Neural crest cell (in vitro differentiated cells): ENCODE measurements at places on chromosomes 4 and X. TPM values are rescaled to one million over a fixed set of nuclear protein-coding genes. Genes with fewer than 3 reads are reported as not detected.

DNA sequence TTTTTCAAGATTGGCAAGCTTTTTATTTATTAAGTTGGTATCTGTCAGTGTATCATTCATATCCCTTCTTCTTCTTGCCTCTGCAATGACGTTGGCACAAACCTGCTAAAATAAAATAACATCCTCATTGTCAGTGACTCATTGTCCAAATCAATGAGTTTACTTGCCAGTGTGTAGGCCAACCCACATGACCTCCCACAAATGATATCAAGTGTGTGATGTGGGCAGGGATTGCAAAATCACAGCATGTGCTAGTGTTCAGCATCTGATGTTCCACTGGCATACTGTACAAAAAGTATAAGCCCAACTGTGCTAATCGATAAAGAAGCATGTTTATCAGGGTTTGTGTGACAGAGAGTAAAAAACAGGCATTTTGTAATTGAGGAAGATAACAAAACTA is 25.5 kb downstream of the GPAT3 start:
- no peaks in the 10 kb centered on the region for H3K27me3 ChIP-seq
- no peak overlapping the region for H3K27ac ChIP-seq
- H3K4me1 ChIP-seq = no peaks in the 10 kb centered on the region
- H3K36me3 ChIP-seq = no peaks in the 10 kb centered on the region

DNA sequence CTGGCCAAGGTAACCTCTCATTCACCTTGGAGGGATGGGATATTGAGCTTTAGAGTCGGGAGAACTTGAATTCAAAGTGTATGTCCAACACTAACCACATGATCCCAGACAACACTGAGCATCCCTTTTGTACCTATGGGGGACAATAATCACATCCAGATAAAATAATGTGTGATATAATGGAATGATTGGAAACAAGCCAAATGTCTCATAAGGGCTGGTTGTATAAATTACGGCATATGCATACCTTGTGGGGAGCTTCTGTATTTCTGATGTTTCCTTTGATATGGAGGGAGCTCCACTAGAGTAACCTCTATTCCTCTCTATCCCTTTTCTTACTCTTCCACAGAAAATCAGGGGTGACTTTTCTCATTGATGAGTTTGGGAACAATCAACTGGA is 40.7 kb upstream of the LDB2 start:
- no peaks in the 10 kb centered on the region for H3K4me1 ChIP-seq
- no peaks in the 10 kb centered on the region for H3K27me3 ChIP-seq
- H3K4me3 ChIP-seq = no peak overlapping the region
- H3K27ac ChIP-seq = no peak overlapping the region
- DNase-seq = no peak

DNA sequence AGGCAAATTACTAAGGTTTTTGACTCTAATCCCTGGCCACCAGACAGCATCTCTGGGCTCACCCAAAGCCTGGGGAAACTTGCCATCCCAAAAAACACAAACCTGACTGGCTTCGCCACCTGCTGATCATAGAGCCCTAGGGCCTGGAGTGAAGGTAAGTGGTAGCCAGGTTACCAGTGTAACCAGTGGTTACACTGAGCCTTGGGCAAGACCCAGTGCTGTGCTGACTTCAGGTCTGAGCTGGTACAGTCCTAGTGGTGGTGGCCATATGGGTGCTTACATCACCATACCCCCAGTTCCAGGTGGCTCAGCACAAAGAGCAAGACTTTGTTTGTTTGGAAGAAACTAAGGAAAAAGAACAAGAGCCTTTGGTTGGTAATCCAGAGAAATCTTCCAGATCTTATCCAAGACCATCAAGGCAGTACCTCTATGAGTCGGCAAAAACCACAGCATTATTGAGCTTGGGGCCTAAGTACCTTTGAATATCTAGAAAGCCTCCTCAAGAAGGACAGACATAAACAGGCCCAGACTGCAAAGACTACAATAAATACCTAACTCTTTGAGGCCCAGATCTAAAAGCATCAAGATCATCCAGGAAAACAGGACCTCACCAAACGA is 13.7 kb downstream of the MED14 start:
- H3K4me3 ChIP-seq = no peak overlapping the region
- no peak for DNase-seq
- no peaks in the 10 kb centered on the region for H3K4me1 ChIP-seq
- peaks cover 31% of the 10 kb centered on the region for H3K36me3 ChIP-seq

DNA sequence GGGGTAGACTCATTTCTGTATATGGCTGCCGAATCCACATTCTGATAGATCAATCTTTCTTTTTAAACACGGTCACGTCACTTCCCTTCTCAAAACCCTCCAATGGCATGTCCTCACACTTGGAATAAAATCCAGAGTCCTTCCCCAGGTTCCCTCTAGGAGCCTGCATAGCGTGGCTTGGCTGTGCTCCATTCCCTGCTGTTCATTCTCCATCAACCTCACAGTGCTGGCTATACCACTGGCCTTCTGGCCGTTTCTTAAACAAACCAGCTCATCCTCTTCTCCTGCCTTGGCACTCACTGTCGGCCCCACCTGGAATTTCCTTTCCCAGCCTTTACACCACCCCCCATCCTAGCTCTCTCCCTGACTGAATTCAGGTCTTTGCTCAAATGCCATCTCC is 77.1 kb downstream of the RBM47 start:
- no peaks in the 10 kb centered on the region for H3K36me3 ChIP-seq
- DNase-seq = no peak
- no peak overlapping the region for H3K4me3 ChIP-seq

- H3K27ac ChIP-seq = no peak overlapping the region
- no peak for DNase-seq
- H3K27me3 ChIP-seq = no peaks in the 10 kb centered on the region
- no peaks in the 10 kb centered on the region for H3K4me1 ChIP-seq
Measured at GRCh38 chrX:86210772-86211171, 62.5 kb downstream of the DACH2 start.

The GUCY1B1 gene
- 6.1 and 6.7 TPM in 2 replicates for total RNA-seq

The PLP1 gene
- total RNA-seq = 265 and 288 TPM in 2 replicates

The POF1B gene
- not detected in 2 replicates for total RNA-seq

GRCh38 chr4:19993242-19993641 is 258.5 kb upstream of the SLIT2 start:
- no peaks in the 10 kb centered on the region for H3K4me1 ChIP-seq
- no peak overlapping the region for H3K27ac ChIP-seq
- no peaks in the 10 kb centered on the region for H3K36me3 ChIP-seq
- no peak overlapping the region for H3K4me3 ChIP-seq
- DNase-seq = no peak

GRCh38 chrX:147635186-147635585 is 276.5 kb upstream of the FMR1 start:
- no peaks in the 10 kb centered on the region for H3K4me1 ChIP-seq
- H3K27me3 ChIP-seq = no peaks in the 10 kb centered on the region
- no peak for DNase-seq

The GAGE13 gene
- not detected in 2 replicates for total RNA-seq

The IQCM gene
- not detected in 2 replicates for total RNA-seq

The MAGEB1 gene
- not detected in 2 replicates for total RNA-seq

DNA sequence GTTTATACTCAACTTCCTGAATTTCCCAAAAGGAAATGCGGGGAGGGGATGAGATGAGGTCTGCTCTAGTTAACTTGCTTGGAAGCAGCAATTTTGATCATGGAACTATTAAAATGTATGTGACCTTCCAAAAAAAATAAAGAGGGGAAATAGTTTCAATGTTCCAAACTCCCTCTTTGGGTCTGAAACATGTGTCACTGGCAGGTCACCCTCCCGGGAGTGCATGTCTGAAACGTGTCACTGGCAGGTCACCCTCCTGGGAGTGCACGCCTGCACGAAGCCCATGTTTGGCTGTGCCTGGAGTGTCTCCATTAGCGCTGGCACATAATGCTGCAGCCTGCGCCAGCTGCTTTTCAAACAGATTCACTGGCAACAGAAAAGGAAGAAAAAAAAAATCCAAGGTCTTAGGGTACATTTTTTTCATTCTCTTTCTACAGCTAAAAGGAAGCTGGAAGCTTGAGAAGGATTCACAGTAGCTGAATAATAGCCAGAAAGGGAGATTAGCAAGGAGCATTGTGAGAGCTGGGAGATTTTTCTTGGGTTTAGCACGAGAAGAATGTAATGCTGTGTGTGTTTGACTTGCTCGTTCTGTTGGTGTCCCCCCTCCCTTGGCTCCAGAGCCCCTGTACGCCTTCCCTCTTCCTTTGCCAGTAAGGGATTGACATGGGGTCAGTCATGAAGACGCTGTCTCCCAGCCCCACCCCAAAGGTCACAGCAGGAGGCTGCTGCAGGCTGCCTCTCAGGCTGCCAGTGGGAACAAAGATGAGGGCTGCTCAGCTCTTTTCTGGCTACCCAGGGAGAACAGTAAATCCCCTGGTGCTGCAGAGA is 39.2 kb upstream of the TLR3 start:
- peak overlapping the region; percentile 65 for H3K4me3 ChIP-seq
- no peaks in the 10 kb centered on the region for H3K27me3 ChIP-seq
- H3K27ac ChIP-seq = peak overlapping the region; percentile 97
- H3K36me3 ChIP-seq = peaks cover 5% of the 10 kb centered on the region
- peaks cover 22% of the 10 kb centered on the region for H3K4me1 ChIP-seq

DNA sequence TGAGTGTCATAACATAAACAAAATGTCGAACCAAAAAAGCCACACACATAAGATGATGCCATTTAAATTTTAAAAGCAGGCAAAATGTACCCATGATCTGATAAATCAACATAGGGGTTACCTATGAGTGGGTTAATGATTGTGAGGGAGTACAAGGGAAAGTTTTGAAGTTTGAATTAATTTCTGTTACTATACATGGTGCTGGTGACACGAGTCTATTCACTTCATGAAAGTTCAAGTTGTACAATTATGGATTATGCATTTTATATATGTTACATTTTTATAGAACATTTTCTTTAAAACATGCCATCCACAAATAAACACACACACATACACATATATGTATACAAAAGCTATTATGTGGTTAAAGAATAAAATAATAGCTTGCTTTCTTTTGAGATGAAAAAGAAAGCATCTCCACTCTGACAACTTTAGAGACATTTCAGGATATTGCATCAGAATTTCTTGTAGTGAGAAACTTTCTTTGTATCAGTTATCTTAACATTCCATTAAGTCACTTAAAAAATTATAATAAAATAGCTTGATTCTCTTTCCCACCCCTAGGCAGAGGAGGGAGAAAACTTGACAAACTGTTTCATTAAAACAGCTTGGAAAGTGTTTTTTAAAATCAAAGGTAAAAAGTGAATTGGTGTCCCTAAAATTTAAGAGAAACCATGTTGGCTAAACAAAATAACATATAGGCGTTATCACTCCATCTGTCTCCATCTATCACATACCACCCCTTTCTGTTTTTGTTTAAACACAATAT is 891.8 kb upstream of the NDST4 start:
- no peaks in the 10 kb centered on the region for H3K36me3 ChIP-seq
- DNase-seq = no peak
- no peaks in the 10 kb centered on the region for H3K27me3 ChIP-seq
- no peak overlapping the region for H3K4me3 ChIP-seq
- peak overlapping the region; percentile 35 for H3K27ac ChIP-seq
- no peaks in the 10 kb centered on the region for H3K4me1 ChIP-seq
